Muscle of back (tissue), 13 donors: ENCODE measurements at places on chromosomes 7 and 10.

DNA sequence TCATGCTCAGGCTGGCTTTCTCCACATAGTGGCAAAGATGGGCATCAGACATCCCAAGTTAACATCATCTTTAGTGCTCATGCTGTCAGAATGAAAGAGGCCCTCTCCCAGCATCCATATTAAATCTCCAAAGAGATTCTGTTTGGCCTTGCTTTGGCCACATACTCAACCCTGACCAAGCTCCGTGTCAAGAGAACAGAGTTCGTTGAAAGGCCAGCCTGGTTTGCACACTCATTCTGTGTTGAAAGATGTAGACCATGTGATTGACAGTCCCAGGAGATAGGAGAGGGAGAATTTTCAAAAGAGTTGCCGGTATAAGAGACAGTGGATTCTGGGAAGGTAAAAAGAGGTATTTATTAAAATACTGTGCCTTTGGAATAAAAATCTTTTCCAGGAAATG is 19.7 kb downstream of the MET start:
- DNase-seq = no peak

DNA sequence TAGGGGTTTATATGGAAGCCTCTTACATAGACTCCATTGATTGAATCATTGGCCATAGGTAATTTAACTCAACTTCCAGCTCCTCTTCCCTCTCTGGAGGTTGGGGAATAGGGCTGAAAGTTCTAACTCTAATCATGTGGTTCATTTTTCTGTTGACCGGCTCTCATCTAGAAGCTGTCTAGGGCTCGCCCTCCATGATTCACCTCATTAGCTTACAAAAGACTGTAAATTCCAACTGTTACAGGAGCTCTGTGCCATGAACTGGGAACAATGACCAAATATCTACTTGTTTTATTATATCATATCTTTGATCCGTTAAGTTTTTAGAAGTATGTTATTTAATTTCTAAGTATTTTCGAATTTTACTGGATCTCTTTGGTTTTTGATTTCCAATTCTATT is 263.0 kb downstream of the TCF7L2 start:
- no peak for DNase-seq

- peak; percentile 78 for DNase-seq
Observed at GRCh38 chr10:24952707-24953645, 570 bp upstream of the PRTFDC1 start.

DNA sequence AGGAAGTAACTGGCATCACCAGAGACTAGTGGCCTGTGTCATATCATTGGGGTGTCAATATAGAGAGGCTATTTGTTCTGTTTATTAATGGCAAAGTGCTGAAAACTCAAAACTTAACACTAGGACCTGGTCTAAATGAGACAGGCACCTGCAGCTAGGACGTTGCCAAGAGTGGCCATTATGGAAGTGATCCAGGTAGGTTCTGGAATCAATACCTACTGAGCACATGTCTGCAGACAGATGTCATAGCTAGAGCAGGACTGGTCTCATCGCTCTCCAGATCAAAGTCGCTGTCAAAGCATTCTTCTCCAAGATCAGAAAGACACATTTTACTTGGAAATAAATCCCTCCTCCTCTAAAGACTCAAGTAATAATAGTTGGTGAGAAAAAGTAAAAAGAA is 40.3 kb downstream of the THNSL1 start:
- no peak for DNase-seq

- DNase-seq = no peak
Observed at GRCh38 chr7:110891197-110891596, 199.7 kb upstream of the LRRN3 start.

DNA sequence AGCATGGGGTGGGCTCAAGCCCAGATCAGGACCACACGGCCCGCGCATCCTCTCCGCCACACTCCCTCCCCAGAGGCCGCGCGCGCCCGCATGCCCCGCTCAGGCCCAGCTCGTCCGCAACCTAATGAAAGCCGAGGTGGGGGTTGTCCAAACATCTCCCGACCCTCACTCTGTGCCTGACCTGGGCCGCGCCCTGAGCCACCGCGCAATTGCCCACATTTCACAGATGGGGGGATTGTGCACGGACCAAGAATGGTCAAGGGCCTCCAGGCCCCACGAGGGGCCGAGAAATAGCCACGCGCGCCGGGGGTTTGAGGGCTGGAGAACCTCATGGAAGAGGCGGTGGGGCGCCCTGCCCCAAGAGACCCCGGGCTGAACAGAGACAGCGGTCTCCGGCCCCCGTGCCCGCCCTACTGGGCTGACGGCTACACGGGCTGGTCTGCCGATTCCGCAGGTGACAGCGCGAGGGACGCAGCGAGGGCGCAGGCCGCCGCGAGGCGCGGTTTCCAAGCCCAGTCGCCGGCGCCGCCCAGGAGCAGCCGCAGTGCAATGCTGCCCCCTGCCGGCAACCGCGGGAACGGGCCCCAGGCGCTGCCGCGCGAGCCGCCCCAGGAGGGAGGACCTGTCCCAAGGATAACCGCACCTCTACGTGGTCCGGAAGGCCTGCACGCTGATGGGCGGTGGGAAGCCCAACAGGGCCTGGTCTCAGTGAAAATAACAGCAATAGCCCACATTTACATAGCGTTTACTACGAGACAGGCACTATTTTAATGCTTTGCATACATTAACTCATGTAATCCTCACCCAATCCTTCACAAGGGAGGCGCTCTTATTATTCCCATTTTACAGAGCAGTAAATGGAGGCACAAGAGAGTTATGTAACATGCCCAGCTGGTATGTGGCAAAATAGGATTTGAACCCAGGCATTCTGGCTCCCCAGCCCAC is 10.5 kb upstream of the GRID1 start:
- no peak for DNase-seq
